NAMALWA (cell line): ENCODE measurements at places on chromosomes 6 and 20.
A peak's percentile ranks its signal among the peaks of the same experiment; 100 is the strongest.

DNA sequence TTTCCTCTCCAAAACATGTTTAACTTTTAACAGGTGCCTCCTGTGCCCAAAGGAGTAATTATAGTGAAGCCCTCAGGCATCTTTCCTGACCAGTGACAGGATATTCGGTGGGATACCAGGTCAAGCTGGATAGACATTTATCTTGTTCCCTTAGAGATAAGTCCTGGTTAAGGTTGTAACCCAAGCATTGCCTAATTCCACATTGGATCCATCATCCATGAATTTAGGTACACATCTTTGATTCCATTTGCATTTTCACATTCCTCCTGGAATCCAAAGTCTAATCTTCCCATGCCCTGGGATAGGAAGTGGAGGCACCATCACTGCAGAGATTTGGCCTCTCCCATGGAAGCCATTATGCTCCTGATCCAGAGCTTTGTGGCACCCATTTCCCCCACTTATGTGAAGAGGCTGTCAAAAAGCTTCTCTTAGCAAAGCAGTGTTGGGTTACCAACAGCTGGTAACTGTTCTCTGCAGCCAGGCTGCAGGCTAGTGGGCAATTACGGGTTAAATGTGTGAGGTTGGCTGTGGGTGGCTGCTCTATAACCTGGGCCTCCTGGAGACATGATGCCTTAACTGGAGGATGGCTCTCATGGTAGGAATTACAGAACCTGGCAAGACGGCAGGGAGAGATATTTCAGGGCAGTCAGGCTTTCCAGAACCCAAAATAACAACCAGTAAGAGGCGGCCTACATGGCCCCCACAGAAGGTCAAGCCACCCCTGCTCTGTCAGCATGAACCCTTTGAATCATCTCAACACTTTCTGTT lies 96.9 kb upstream of the VGLL2 start:
- DNase-seq, result no peak

GRCh38 chr20:47776639-47777038 lies 8.6 kb downstream of the SULF2 start:
- DNase-seq, result no peak

- no peak for DNase-seq
These were observed 336.6 kb downstream of the QKI start for GRCh38 chr6:163751032-163751525.

DNA sequence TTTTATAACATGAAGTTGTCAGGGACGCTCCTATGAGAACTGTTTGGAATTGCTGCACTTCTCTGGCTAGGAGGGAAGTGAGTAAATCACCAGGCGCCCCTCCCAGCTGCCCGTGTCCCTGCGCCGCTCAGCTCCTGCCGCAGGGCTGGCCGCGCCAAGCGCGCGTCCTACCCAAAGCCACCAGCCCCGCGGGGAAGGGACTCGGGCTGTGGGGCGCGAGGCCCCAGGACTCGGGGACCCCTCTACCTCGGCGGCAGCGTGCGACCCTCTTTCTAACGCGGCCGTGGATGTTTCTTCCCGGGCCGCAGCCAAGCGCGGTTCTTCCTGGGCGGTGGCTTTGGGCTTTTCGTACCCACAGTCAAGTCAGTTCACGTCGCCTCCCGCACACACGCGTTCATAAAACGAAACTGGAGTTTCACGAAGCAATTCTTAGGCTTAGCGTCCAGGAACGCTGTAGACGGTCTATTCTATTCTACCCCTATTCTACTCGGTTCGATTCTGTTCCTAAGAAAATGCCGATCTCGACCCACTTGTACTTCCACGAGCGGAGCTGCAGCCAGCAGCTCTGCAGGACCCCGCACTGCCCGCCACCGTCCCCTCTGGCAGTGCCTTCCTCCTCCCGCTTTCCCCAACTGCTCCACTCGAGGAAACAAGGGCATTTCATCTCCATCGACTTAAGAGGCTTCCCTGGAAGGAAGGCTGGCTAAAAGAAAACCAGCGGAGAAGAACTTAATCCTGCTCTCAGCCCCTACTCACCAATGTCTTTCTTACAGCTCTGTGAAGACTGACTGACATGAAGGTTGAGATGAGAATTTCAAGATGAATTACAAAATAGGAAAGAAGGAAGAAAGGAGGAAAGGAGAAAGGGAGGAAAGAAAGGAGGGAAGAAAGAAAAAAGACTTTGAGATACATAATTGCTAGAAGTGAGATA lies 15.4 kb downstream of the FOXC1 start:
- DNase-seq, result no peak

DNA sequence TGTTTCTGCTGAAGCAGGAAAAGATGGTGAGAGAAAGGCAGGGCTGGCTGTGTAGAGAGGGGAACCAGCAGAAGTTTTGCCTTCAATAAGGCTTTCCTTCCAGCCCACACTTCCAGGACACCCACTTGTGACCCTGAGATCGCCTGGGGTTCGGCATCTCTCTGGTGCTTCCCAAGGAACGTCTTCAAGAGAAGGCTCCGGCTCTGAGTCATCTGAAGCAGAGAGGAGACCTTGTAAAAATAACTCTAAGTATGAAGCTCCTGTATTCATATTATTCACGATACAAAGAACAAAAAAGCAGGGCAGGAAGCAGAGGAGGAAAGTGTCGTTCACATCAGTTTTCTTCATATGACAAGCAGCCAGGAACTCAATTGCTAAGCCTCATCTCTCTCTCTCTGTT lies 95.4 kb upstream of the MRPS10 start:
- DNase-seq, result no peak

GRCh38 chr6:98946879-98947410 lies 801 bp downstream of the FBXL4 start:
- peak; percentile 74 for DNase-seq

- DNase-seq, result no peak
These were observed 97.0 kb downstream of the NRN1 start for GRCh38 chr6:5909721-5910120.

GRCh38 chr6:141598487-141598886 lies 534.2 kb upstream of the GJE1 start:
- no peak for DNase-seq

DNA sequence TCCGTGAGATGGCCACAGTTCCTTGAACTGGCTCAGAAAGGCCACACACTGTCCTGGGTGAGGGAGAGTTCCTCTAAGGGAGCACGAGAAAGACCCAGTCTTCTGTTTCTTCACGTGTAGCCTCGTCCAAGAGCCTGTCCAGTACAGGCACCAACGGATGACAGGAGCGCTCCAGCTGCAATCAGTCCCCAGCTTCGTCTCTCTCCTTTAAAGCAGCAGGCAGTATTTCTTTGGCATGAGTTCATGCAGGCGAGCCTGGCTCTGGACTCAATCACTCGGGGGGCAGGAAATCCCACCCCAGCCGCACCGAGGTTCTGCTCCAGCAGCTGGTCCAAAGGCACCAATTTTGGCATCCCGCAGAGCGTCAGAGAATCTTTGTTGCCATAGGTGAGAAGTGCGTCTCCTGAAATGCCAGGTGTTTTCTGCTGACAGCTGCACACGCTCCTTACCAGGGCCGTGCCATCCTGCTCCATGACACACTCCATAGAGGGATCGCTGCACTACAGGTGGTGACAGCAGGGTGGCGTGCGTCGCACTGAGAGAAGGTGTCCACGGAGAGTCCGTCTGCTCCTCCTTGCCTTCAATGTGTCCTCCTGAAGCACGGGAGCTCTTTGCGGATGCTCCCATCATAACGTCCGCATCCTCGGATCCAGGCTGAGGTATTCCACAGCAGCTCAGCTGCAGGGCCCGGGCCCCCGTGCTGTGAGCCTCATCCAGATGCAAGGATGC lies 59.6 kb upstream of the AFDN start:
- no peak for DNase-seq

- DNase-seq, result no peak
These were observed 19.6 kb upstream of the PIM1 start for GRCh38 chr6:37150314-37150713.

DNA sequence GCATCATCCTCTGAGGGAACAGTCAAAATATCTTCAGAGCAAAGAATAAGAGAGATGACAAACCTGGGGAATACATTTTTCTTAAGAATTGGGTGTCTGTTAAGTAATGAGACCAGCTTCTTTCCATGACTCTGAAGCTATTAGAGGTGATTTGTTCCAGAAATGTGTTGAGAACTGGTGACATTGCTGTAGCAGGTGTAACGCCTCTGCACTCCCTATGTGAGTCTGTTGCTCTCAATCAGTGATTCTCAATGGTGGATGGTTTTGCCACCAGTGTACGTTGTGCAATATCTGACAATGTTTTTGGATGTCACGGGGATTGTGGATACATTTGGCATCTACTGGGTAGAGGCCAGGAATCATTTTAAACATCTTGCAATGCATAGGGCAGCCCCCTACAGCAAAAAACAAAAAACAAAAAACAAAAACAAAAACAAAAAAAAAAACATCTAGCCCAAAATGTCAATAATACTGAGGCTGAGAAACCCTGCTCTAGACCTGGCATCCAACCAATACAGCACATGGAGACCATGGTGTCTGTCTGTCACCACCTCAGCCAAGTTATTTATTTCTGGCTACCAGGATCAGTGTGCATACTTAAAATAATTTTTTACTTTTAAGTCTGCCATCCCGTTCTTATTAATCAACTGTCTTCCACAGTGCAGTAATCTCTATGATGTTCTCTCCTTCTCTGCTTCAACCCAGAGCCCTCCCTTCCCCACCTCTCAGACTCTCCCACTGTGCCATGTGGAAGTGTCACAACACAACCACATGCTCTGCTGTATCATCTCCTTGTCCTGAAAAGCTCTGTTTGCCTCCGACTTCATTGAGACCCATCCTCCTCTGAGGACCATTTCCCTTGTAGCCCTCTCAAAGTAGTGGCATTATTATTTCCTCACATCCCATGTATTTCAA lies 43.7 kb downstream of the KLHL32 start:
- no peak for DNase-seq

DNA sequence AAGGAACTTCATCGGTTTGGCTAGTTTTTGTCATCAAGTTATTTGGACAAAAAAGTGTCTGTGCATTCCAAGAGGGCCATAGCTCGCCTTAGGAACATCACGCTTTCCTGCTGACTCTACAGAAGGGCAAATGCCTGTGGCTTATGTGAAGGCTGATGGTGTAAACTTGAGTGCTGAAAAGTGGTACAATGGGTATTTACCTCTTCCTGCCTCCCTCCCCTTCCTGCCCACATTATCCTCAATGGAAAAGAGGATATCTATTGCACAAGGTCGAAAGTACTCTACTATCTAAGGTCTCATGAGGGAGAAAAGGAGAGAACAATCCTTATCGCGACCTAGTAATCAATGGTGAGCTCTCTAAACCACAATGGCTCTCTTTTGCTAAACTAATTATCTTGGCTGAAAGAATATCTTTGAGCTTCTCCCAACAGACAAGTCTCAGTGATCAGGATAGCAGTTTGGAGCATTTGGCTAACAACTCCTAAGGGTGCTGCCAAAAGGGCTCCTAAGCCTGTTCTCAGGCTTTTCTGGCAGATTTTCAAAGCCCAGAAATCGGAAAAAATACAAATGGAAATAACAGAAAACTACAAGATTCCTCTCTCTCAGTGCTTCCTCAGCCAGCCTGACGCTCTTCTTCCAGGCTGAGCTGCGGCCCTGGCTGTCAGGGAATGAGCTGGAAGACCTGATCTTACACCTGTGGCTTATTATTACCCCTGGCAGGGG lies 42.6 kb upstream of the ENPP1 start:
- DNase-seq, result no peak

GRCh38 chr6:16683641-16684194 lies 77.5 kb downstream of the ATXN1 start:
- DNase-seq, result no peak

GRCh38 chr20:62308102-62308822 lies 5.5 kb downstream of the ADRM1 start:
- DNase-seq, result no peak

DNA sequence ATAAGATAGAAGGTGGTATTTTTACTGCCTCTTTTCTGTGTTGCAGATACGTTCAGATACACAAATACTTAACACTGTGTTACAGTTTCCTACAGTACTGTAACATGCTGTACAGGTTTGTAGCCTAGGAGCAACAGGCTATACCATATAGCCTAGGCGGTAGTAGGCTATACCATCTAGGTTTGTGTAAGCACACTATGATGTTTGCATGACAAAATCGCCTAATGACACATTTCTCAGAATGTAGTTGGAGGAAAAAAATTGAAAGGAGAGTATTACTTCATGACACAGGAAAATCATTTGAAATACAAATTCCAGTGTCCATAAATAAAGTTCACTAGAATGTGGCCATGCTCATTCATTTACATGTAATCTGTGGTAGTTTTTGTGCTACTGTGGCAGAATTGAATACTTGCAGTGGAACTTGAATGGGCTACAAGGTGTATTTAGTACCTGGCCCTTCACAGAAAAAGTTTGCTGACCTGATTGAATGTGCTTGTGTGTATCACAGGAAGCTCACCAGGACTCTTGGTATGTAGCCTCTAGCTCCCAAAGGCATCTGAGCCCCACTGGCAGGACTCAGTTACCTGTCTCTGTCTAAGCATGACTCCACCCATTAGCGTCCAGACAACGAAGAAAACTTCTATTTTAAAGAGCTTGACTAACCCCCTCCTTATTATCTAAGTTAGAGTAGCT lies 18.8 kb downstream of the TOP1 start:
- peak; percentile 36 for DNase-seq

DNA sequence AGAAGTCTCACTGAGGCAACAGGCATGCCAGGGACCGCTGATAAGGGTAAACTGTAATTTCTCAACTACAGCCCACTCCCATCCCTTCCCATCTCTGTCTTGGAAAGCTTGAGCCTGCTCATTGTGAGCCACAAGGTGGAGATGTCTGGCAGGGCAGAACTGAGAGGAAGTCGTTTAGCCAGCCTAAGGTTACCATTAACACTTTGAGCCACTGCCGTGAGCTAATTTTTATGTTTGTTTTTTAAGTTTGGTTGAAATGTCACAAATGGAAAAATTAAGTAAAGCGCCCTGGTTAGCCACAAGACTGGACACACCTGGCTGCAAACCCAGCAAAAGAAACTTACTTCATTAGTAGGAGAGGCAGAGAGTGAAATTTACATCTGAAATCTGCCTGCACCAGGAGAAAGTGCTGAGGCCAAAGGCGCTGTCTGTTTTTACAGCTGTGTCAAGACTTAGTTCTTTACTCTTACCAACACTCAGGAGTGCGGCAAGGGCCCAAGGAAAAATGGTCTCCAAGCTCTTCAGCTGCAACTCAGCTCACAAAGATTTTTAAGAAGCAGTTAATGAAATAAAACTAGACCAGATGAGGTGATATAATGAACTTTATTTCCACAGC lies 50.0 kb upstream of the FAM83C start:
- DNase-seq, result peak; percentile 11

DNA sequence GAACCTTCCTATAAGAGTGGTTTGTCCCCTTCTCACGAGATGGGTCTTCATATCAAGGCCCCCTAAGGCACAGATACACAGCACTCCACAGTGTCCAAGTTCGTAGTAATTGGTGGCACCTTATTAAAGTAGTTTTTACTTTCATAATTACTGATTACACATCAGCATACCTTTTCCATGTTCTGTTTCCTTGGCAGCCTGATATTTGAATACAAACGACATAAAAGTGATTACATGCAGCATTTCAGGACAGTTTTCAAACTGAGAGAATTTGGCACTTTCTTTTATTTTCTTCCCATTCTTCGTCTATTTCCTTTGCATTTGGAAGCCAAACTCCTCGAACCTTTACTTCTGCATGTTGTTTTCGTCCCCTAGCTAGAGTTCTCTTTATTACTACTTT lies 139.7 kb downstream of the MTHFD1L start:
- DNase-seq, result no peak

- no peak for DNase-seq
These were observed 59.1 kb downstream of the ADGRF1 start for GRCh38 chr6:46983007-46983411.

GRCh38 chr6:157808405-157808950 lies 14.6 kb upstream of the SNX9 start:
- no peak for DNase-seq
